ENCODE measurements at places on chromosomes 3 and 15.

DNA sequence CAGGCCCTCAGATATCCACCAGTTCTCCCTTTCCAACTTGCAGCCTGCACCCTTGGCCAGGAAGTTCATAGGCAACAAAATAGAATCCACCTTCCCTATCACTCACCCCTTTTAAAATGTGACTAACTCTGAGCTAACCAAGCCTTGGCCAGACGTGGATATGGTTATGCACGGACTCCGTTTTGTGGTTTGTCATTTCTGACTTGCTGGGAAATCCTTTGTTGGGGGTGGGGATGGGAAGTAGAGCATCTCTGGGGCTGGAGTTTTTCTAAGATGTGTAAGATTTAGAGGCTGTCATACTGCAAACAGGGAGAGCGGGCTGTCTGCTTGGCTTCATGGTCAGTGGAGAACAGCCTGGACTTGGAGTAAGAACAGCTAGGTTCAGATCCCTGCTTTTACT lies 62.6 kb downstream of the SMAD3 start:
- no peak for DNase-seq

DNA sequence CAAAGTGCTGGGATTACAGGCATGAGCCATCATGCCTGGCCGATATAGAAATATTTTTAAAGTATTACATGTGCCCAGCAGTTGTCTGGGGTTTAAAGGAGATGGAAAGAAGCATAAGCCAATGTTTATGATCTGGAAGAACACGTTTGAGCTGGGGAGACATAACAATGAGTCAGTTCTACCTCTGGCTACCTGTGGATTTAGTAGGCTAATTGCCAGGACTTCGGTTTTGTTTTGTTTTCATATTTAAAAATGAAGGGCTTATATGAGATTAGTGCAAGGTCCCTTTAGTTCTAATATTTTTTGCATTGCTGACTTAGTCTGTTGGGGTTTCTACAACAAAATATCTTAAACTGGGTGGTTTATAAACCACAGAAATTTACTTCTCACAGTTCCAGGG lies 22.9 kb upstream of the TNFSF10 start:
- no peak for DNase-seq

DNA sequence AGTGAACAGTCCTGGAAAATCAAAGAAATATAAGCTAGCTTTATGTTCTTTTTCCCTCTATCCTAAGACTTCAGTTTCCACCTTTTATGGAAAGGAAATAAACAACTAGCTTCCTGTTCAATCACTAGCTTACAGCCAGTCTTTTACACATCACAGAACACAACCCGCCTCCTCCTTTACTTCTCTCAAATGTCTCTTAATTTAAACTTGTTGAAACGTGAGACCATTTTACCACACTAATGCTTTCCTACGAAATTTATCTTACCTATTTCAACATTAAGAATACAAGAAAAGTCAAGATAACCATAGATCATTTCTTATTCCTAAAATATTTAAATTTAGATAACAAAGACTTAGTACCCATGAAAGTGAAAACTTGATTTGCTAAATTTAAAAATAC lies 6.2 kb downstream of the PRTG start:
- no peak for DNase-seq

GRCh38 chr3:128380295-128380694 lies 86.4 kb downstream of the DNAJB8 start:
- no peak for DNase-seq

DNA sequence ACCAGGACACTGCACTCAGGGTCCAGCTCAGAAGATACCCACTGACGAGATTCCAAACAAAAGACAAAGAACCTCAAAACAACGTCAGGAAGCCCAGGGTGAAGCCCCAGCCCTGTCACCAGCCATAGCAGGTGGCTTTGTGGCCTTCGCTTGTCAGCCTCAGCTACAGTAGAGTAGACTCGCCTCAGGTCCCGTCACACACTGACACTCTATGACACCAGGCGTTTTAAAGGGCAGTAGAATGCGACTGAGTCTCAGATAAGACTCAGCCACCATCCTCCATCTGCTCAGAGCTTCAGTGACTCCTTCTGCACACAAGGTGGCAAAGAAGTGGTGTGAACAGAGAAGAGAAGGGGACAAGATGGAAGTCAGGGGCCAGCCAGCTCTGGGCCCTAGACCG lies 12.8 kb downstream of the RBPMS2 start:
- DNase-seq: no peak
